ENCODE measurements at places on chromosomes 16 and 17.

DNA sequence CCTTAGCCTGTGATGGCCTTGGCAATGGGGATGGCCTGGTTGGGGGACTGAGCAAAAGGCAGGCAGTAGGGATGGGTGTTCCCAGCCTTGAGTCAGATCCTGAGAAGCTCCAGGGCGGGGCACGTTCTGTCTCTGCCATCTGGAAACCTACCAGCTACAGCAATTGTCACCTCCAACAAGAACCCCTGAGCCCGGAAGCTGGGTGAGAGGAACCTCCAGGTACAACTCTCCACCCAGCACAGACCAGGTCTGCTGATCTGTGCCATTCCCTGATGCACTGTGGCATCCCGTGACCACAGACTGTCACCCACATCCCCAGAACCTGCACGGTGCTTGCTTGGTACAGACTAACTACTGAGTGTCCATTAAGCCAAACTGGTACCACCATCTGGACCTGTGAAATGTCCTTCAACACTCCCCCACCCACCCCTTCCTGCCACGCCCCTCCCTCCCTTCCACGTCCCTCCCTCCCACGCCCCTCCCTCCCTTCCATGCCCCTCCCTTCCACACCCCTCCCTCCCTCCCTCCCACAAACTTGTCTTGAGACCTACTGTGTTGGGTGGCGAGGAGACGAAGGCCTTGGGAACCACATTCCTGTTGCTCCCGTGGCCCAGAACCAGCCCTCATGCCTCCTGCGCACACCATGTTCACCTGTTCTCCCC lies 16.6 kb downstream of the MYO15B start:
- DNase-seq, result no peak

GRCh38 chr16:86727131-86727530 lies 148.8 kb downstream of the FOXL1 start:
- DNase-seq, result no peak

GRCh38 chr16:57651344-57652333 lies 16.5 kb upstream of the ADGRG3 start:
- DNase-seq, result peak; percentile 34

- DNase-seq, result no peak
Observed at GRCh38 chr17:4165301-4166010, 22.5 kb downstream of the CYB5D2 start.

GRCh38 chr17:42494673-42495072 lies 36.0 kb downstream of the ATP6V0A1 start:
- DNase-seq, result no peak

DNA sequence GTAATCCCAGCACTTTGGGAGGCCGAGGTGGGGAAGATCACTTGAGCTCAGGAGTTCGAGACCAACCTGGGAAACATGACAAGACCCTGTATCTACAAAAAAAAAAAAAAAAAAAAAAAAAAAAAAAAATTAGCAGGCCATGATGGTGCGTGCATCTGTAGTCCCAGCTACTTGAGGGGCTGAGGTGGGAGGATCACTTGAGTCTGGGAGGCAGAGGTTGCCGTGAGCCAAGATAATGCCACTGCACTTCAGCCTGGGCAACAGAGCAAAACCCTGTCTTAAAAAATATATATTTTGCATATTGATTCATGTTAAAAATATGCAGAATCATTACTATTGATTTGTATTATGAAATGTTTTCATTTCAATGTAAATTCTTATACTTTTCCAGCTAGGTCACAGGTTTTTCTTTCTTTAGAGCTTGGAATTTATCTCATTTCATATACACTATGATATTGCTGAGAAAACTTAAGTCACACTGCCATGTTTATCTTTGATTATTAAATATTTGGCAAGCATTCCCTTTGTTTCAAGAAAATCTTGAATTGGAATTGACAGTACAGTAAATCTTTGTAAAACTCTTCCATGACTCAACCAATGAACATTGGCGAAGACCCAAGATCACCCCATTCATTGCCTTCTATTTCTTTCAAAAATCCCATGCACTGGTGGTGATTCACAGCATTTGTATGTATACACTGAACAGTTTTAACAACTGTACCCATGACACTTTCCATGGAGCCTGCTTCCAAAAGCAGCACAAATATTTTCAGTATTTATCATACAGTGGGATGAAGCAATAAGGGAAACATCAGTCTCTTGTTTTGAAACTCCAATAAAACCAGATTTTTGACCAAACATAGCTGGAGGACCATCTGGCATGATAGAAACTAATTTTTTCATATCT lies 83.5 kb upstream of the TNRC6A start:
- DNase-seq, result no peak

DNA sequence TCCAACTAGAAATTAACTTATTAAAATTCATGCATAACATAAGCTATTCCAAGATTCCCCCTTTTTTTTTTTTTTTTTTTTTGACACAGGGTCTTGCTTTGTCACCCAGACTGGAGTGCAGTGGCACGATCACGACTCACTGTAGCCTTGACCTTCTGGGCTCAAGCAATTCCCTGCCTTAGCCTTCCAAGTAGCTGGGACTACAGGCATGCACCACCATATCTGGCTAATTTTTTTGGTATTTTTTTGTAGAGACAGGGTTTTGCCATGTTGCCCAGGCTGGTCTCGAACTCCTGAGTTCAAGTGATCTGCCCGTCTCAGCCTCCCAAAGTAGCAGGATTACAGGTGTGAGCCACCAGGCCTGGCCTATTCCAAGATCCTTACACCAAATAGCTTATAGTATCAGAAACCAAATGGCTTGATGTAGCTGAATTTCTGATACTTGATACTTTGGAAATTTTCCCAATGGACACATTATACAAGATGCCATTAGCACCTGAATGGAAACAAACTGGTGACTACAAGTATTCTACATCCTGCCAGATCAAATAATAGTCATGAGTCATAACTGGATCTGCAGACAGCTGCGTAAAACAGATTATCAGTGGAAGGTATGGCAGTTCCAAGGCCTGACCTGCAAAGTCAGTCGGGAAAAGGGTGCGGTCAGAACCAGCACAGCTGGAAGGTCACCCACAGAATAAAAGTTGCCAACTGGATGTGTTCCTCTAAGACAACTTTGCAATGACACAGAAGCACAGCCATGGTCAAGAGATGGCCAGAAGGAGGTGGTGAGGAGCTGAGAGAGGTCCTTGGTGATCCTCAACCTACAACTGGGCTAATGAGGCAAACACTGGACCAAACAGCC lies 14.5 kb downstream of the TUBG1 start:
- no peak for DNase-seq

DNA sequence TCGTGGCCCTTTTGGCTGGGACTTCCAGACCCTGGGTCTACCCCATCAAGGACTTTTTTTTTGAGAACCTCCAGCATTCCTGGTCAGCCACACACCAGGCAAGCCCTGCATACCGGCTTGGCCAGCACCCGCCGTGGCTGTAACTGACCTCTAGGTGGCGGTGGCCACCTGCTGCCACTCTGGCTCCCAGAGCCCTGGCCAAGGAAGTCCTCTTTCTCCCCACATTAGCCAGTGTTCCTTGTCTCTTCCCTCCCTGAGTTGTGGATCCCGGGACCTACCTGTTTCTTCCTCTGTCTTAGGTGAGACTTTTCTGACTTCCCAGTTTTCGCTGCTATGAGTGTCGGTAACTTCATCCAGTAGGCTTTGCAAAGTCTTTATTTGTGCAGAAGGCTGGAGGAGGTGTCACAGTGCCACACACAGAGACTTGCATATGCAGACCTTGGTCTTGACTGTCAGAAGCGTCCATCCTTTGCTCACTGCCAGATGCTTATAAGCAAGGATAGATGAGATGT lies 348.3 kb downstream of the CPPED1 start:
- peak; percentile 10 for DNase-seq

DNA sequence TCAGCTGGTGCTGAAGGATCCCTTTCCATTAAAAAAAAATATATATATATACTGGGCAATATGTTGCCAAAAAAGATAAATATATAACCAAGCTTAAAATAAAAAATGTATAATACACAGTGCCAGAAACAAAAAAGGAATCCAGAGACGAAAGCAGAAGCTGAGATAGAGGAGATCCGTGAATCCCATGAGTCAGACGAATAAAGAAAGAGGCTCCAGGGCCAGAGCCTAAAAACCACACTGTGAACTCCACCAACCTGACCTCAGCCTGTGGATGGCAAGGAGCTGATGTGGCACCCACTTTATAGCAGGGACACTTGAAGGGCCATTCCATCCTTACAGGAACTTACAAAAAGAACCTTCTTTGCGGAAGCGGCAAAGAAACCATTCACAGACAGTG lies 34.8 kb downstream of the PITPNM3 start:
- DNase-seq, result no peak

DNA sequence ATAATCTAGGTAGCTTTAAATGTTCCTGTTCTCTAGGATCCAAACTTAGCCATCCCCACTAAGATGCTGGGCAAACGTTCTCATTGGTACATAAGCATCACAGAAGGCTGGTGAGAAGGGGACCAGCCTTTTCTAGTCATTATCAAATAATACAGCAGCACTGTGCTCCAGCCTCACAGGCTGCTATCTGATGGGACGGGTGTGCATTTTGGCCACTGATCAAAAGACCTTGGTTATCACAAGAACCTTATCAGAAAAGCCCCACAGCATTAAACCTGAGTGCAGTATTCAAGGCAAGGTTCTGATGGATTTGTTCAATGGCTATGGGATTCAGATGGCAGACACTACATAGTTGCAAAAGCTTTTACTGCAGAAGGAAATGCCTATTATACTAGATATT lies 19.1 kb upstream of the KPNB1 start:
- DNase-seq, result no peak

DNA sequence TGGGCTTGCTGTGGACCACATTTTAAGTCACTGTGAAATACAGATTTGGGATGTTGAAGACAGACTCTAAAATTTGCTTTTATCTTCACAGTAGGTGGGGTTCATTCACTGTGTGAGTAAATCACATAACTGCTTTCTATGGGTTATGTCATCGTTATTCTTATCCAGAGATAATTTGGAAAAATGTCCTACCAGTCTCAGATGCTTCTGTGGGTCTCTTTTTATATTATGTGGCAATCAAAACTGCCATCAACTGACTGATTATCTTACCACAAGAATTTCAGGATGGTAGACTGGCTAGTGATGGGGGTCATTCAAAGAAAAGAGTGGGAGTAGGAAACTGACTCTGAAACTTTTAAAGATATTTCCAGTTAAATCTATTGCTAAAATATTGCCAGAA lies 3.1 kb downstream of the HSBP1 start:
- no peak for DNase-seq

DNA sequence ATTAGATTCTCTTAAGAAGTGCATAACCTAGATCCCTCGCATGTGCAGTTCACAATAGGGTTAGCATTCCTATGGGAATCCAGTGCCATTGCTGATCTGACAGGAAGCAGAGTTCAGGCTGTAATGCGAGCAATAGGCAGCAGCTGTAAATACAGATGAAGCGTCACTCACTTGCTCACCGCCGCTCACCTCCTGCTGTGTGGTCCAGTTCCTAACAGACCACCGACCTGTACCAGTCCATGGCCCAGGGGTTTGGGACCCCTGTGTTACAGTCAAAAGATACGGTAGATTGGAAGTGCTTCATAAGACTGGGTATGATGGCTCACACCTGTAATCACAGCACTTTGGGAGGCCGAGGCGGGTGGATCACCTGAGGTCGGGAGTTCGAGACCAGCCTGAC lies 2.8 kb downstream of the STAT5A start:
- no peak for DNase-seq

- peak; percentile 64 for DNase-seq
Observed at GRCh38 chr16:3129137-3130131, 5.4 kb upstream of the ZNF213 start.

DNA sequence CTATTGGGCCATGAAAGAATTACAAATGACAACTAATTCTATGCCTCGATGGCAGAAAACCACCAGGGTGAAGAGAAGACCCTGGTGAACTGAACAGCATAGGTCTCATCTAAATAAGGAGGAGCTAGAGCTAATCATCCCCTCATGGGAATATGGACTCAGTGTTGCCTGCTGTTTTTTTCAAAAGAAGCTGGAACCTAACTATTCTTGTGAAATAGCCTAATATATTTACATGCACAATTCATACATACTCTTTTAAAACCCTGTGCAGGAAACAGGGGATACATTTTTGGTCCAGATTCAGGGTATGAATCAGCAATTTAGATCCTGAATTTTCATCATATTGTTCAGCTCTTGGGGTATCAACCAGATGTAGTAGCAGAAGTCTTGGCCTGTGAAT lies 560.6 kb downstream of the TOX3 start:
- no peak for DNase-seq

DNA sequence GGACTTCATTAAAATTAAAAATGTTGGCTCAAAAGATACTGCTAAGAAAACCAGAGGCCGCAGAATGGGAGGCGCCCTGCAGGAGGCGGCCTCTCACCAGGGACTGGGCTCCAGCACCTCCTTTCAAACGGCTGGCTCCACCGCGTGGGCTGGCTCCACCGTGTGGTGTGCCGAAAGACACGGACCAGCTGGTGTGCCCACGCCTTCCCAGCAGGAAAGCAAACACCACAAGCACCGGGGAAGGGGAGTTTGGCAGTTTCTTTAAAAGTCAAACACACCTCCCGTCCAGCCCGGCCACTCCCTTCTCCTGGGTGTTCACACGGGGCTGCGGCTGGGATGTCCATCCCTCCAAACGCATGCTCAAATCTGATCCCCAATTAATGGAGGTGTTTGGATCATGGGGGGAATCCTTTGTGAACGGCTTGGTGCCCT lies 13.9 kb downstream of the HAGH start:
- DNase-seq, result peak; percentile 51

- DNase-seq, result peak; percentile 19
Observed at GRCh38 chr16:67481561-67482232, 740 bp upstream of the ATP6V0D1 start.
